Tibial nerve (tissue), 4 donors: ENCODE measurements at places on chromosomes 7 and 10.

- H3K4me1 ChIP-seq = no peaks in the 10 kb centered on the region
- no peaks in the 10 kb centered on the region for H3K36me3 ChIP-seq
- DNase-seq = peak; percentile 43
- no peak overlapping the region for H3K27ac ChIP-seq
Measured at GRCh38 chr7:31074403-31075085, 22.4 kb downstream of the ADCYAP1R1 start.

DNA sequence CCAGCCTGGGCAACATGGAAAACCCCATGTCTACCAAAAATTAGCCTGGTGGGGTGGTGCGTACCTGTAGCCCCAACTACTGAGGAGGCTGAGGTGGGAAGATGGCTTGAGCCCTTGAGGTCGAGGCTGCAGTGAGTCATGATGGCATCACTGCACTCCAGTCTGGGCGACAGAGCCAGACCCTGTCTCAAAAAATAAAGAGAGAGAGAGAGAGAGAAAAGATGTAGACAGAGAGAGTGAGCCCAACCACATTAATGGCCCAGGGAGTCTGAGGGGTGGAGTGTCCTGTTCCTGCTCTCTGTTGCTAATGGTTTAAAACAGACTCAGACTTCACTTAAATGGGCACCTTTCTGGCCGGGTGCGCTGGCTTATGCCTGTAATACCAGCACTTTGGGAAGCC lies 455.7 kb upstream of the GALNT17 start:
- no peaks in the 10 kb centered on the region for H3K27me3 ChIP-seq
- H3K4me3 ChIP-seq = no peak overlapping the region
- no peaks in the 10 kb centered on the region for H3K4me1 ChIP-seq
- no peak overlapping the region for H3K27ac ChIP-seq
- DNase-seq = no peak

- H3K27me3 ChIP-seq = no peaks in the 10 kb centered on the region
- H3K4me1 ChIP-seq = no peaks in the 10 kb centered on the region
- DNase-seq = no peak
- no peak overlapping the region for H3K27ac ChIP-seq
Measured at GRCh38 chr7:71842381-71842780, 569.8 kb downstream of the CALN1 start.

DNA sequence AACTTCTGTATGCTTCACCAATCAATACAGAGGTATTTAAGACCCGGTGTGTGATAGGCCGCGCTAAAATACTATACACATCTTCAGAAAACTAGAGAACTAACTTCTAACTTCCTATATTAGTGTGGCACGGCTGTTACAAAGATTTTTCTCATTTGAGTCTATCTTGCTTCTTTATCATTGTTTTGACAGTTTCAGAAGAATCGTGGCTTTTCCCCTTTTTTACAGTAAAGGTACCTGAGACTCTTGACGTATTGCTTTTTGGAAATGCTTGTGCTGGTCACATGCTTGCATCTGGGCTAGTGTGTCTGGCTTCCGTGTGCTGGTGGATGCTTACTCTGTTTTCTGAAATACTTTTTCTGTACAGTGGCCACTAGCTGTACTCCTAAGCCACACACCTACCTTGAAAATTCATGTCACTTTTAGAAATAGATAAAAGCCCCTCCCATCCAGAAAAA lies 12.7 kb downstream of the IKZF1 start:
- H3K27ac ChIP-seq = no peak overlapping the region
- no peaks in the 10 kb centered on the region for H3K27me3 ChIP-seq
- no peak for DNase-seq

GRCh38 chr10:113033991-113034390 lies 83.9 kb downstream of the TCF7L2 start:
- H3K4me1 ChIP-seq = peaks cover 14% of the 10 kb centered on the region
- no peaks in the 10 kb centered on the region for H3K36me3 ChIP-seq
- no peak overlapping the region for H3K4me3 ChIP-seq
- H3K27ac ChIP-seq = no peak overlapping the region
- DNase-seq = no peak

GRCh38 chr10:35916791-35917190 lies 274.7 kb upstream of the FZD8 start:
- H3K36me3 ChIP-seq = no peaks in the 10 kb centered on the region
- no peaks in the 10 kb centered on the region for H3K4me1 ChIP-seq

- no peaks in the 10 kb centered on the region for H3K4me1 ChIP-seq
- H3K27ac ChIP-seq = no peak overlapping the region
- no peak for DNase-seq
- H3K36me3 ChIP-seq = no peaks in the 10 kb centered on the region
- no peak overlapping the region for H3K4me3 ChIP-seq
- H3K27me3 ChIP-seq = no peaks in the 10 kb centered on the region
Measured at GRCh38 chr7:21071561-21072501, 285.1 kb upstream of the SP8 start.

DNA sequence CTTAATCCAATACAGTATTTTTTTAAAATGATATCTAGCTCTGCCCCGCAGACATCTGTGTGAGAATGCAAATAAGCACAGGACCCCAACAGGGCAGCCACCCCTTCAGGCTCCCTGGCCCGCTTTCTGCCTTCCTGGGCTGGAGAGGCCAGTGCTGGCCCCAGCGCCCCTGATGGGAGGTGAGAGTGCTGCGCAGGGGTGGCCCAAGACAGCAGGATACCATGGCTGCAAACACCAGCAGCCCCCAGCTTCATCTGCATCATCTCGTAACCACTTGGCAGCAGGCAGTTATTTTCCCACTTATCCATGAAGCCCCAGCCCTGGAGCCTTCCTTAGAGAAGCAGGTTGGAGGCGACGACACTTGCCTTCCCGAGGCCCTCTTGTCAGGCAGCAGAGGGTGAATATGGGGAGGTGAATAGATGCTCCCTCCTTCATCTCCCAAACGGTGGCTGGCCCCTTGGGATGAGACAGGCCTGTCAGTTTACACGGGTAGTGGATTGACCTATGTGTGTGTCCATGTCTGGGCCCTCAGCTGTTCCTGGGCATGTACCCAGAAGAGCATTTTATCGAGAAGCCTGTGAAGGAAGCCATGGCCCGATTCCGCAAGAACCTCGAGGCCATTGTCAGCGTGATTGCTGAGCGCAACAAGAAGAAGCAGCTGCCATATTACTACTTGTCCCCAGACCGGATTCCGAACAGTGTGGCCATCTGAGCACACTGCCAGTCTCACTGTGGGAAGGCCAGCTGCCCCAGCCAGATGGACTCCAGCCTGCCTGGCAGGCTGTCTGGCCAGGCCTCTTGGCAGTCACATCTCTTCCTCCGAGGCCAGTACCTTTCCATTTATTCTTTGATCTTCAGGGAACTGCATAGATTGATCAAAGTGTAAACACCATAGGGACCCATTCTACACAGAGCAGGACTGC lies 71.2 kb downstream of the ALOX5 start:
- H3K27ac ChIP-seq = no peak overlapping the region
- no peaks in the 10 kb centered on the region for H3K4me1 ChIP-seq
- no peaks in the 10 kb centered on the region for H3K36me3 ChIP-seq
- no peak for DNase-seq

- peak overlapping the region; percentile 80 for H3K27ac ChIP-seq
- peak; percentile 3 for DNase-seq
- H3K4me3 ChIP-seq = no peak overlapping the region
- peaks cover 4% of the 10 kb centered on the region for H3K4me1 ChIP-seq
Measured at GRCh38 chr7:44280636-44280992, 44.8 kb downstream of the CAMK2B start.

- no peak for DNase-seq
- H3K27ac ChIP-seq = peak overlapping the region; percentile 93
- H3K36me3 ChIP-seq = no peaks in the 10 kb centered on the region
- H3K4me1 ChIP-seq = peaks cover 3% of the 10 kb centered on the region
Measured at GRCh38 chr10:63268149-63268797, 135.1 kb downstream of the NRBF2 start.

GRCh38 chr7:117875566-117875965 lies 2.3 kb upstream of the CTTNBP2 start:
- no peaks in the 10 kb centered on the region for H3K27me3 ChIP-seq
- no peak overlapping the region for H3K4me3 ChIP-seq
- H3K4me1 ChIP-seq = no peaks in the 10 kb centered on the region
- no peak overlapping the region for H3K27ac ChIP-seq
- no peaks in the 10 kb centered on the region for H3K36me3 ChIP-seq

GRCh38 chr7:94482796-94483195 lies 26.8 kb upstream of the CASD1 start:
- DNase-seq = no peak
- H3K36me3 ChIP-seq = no peaks in the 10 kb centered on the region
- no peaks in the 10 kb centered on the region for H3K27me3 ChIP-seq

DNA sequence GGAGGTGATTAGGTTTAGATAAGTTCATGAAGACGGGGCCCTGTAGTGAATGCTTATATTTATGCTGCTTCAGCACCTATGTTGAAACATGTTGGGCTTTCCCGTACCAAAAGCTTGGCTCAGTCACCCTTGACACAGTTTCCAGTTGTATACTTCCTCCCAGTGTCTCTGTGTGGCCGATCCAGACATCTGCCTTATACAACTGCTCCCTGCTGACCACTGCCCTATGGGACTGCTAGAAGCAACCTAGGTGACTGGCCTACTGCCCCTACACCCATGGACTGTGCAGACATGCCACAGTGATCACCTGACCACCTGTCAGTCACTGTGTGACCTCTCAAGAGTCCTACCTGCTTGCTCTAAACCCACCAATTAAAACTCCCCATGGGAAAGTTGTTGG lies 22.6 kb upstream of the TSPAN13 start:
- H3K27ac ChIP-seq = no peak overlapping the region
- no peak for DNase-seq
- H3K27me3 ChIP-seq = no peaks in the 10 kb centered on the region

DNA sequence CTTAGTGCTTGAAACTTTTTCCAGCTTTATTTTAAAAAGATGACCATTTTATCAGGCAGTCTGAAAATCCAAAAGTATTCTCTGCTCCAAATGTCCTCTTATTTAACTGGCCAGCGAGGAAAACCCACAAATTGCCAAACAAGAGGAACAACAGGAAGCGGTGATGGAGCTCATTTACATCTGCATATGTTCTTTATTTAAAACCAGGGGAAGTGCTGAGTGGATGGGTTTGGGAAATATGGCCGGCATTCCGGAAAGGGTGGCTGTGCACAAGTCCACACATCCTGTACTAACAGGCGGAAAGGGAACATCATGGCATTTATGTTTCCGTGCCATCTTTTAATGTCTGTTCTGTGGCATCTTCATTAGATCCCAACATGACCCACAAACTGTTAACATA lies 974.5 kb downstream of the LRMDA start:
- H3K4me1 ChIP-seq = no peaks in the 10 kb centered on the region
- no peak for DNase-seq
- H3K36me3 ChIP-seq = no peaks in the 10 kb centered on the region
- H3K27me3 ChIP-seq = no peaks in the 10 kb centered on the region
- no peak overlapping the region for H3K4me3 ChIP-seq
- H3K27ac ChIP-seq = no peak overlapping the region

GRCh38 chr10:35789996-35790395 lies 147.9 kb upstream of the FZD8 start:
- DNase-seq = no peak
- no peaks in the 10 kb centered on the region for H3K4me1 ChIP-seq
- no peaks in the 10 kb centered on the region for H3K27me3 ChIP-seq
- H3K4me3 ChIP-seq = no peak overlapping the region
- H3K27ac ChIP-seq = no peak overlapping the region

GRCh38 chr10:8778713-8779112 lies 724.2 kb downstream of the GATA3 start:
- H3K27ac ChIP-seq = no peak overlapping the region
- H3K36me3 ChIP-seq = no peaks in the 10 kb centered on the region
- no peaks in the 10 kb centered on the region for H3K27me3 ChIP-seq
- no peak for DNase-seq
- no peaks in the 10 kb centered on the region for H3K4me1 ChIP-seq

- H3K4me3 ChIP-seq = no peak overlapping the region
- no peak for DNase-seq
- no peaks in the 10 kb centered on the region for H3K27me3 ChIP-seq
- no peaks in the 10 kb centered on the region for H3K36me3 ChIP-seq
Measured at GRCh38 chr7:66016131-66016461, 34.1 kb upstream of the GUSB start.

GRCh38 chr10:4514445-4515108 lies 311.4 kb upstream of the AKR1E2 start:
- peaks cover 5% of the 10 kb centered on the region for H3K4me1 ChIP-seq
- H3K4me3 ChIP-seq = no peak overlapping the region
- H3K27ac ChIP-seq = peak overlapping the region; percentile 50

- no peak overlapping the region for H3K27ac ChIP-seq
- no peaks in the 10 kb centered on the region for H3K4me1 ChIP-seq
- no peak for DNase-seq
- no peak overlapping the region for H3K4me3 ChIP-seq
- H3K36me3 ChIP-seq = peaks cover 5% of the 10 kb centered on the region
Measured at GRCh38 chr10:112784022-112784461, 166.0 kb upstream of the TCF7L2 start.

DNA sequence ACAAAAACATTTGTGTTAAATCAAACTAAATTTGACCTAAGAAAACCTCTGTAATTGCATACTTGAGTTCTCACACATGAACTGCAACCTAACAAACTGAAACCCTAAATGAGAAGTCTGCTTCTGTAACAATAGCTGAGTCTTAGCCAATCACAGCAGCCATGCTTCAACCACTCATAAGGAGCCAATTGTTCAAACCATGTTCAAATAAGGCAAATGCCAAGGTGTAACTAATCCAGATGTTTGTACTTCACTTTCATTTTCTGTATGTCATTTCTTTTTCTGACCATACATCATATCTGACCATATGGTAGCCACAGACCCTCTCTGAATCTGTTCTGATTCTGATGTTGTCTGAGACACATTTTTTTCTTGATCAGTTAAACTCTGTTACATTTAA lies 47.5 kb upstream of the ANTXRL start:
- H3K4me3 ChIP-seq = no peak overlapping the region
- H3K4me1 ChIP-seq = no peaks in the 10 kb centered on the region
- no peaks in the 10 kb centered on the region for H3K36me3 ChIP-seq
- H3K27ac ChIP-seq = no peak overlapping the region
- H3K27me3 ChIP-seq = no peaks in the 10 kb centered on the region
- no peak for DNase-seq

GRCh38 chr10:53314876-53315275 lies 542.3 kb upstream of the MBL2 start:
- no peaks in the 10 kb centered on the region for H3K36me3 ChIP-seq
- DNase-seq = no peak
- peaks cover 4% of the 10 kb centered on the region for H3K4me1 ChIP-seq
- H3K27ac ChIP-seq = no peak overlapping the region

DNA sequence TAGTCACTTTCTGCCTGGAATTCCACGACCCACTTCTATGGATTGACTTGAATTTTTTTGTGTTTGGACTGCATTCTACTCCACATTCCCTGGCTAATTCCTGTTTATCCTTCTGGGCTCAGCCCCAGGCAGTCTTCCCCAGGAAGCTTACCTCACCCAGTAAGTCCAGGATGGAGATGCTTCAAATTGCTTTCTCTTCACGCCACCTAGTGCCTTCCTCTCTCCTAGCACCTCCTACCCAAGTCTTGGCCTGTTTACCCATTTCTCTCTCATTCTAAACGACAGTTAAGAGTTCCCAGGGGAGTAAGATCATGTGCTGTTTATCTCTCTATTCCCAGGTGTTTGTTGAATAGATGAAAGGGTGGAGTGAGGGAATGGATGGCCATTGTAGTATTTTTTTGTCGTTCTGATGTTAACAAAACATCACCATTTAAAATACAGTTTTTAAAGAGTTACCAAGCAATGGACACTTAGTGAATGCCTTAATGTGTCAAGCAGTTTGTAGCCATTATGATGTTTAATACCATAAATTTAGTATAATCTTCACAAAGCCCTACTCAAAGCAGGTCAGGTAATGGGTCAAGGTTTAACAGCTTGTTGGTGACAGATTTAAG lies 45.5 kb upstream of the TARP start:
- H3K4me3 ChIP-seq = no peak overlapping the region
- H3K36me3 ChIP-seq = no peaks in the 10 kb centered on the region
- no peaks in the 10 kb centered on the region for H3K27me3 ChIP-seq
- peaks cover 13% of the 10 kb centered on the region for H3K4me1 ChIP-seq
- no peak overlapping the region for H3K27ac ChIP-seq

- H3K4me3 ChIP-seq = no peak overlapping the region
- H3K4me1 ChIP-seq = peaks cover 12% of the 10 kb centered on the region
- no peaks in the 10 kb centered on the region for H3K36me3 ChIP-seq
- DNase-seq = no peak
Measured at GRCh38 chr7:112172870-112173567, 33.2 kb downstream of the DOCK4 start.
